ENCODE measurements at places on chromosomes 4 and X. TPM values are rescaled to one million over a fixed set of nuclear protein-coding genes. Genes with fewer than 3 reads are reported as not detected.

RNF128 gene
- not detected for total RNA-seq

UGT2A1 gene
- total RNA-seq = not detected

ETFDH gene
- 26.9 TPM for total RNA-seq

CCNA2 gene
- total RNA-seq = 91.2 TPM

LONRF3 gene
- 2.3 TPM for total RNA-seq

Measured in activated CD8-positive, alpha-beta memory T cell treated with anti-CD3 and anti-CD28 coated beads for 36 hours (primary cell).